CD4-positive, CD25-positive, alpha-beta regulatory T cell (primary cell): ENCODE measurements at places on chromosomes 6 and 20. TPM values are rescaled to one million over a fixed set of nuclear protein-coding genes. Genes with fewer than 3 reads are reported as not detected.

- no peak for DNase-seq
Measured at GRCh38 chr20:58457083-58457695, 58.0 kb downstream of the APCDD1L start.

DNA sequence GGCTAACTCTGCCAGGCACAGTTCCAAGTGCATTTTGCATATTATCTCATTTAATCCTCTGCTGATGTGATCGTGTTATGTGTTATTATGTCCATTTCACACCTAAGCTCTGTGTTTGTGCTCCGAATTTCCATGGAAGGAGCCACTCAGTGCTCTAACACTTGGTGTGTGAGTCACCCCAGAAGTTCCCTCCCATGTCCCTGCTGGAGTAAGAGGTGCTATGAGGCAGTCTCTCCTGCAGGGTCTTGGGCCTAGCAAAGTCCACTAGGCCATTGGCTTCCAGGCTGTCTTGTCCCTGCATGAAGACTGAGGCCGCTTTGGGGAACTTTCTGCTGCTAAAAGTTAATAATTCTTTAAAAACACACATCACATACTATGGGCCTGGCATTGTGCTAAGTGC, 405.9 kb upstream of the SULF2 start:
- DNase-seq, result no peak

Gene POPDC3
- not detected for total RNA-seq

Gene UBE3D
- total RNA-seq, result 7.0 TPM

DNA sequence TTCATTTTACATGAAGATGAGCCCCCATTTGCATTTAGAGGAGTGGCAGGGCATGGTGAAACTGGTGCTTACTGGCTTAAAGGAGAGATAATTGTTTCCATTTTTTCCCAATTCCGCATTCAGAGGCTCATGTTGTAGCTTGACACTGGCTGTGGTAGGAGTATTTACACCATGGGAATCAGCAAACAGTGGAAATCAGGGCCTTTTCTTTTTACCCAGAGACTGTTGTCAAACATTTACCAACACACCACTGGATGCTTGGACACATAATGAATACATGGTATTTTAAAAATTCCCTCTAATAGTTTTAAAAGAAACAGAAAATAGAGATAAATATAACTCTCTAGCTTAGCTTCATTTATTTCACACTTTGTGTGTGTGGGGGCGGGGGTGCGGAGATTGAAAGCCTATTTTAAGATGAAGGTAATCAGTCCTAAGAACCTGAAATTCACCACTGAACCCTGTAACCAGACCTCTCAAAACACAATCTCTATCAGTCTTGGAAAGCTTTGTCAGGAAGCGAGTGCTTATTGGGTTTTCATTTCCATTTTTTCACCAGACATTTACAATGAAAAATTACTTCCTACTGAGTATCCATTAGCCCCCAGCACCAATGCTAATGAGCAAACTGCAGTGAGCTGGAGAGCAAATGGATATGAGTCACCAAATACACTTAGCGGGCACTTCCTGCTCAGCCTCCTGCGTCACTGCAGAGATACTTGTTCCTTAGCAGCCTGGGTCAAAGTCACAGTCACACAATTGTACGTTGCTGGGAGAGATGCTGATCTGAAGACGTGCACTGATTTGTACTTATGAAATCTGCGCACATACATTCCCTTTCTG, 532.0 kb downstream of the BCKDHB start:
- peak; percentile 3 for DNase-seq

DNA sequence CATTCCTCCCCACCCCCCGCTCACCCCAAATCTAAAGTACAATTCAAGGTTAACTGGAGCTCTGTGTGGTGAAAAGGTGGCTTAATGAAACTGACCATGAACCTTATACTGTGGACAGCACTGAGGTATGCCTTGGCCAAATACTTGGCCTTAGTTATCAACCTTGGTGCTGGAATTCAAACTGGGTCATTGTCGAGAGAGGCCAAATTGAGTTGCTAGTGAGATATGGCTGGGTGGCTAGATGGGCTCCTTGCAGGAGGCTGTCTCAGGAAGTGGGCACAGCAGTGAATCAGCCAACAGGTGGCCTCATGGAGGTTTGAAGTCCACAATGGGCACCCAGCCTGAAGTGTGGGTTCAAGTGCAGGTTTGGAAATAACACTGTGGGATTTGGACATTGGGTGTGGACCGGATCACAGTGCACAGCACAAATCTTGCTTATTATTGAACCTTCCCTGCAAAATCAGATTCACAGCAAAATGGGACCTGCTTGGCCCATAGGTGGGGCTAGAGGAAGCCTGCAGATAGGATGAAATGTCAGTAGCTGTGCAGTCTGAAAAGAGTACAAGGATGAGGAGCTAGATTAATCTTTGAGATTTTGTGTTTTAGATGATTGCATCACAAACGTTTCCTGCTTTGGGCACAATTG, 5.6 kb upstream of the BTBD3 start:
- no peak for DNase-seq

Gene GPLD1
- total RNA-seq, result 1.7 TPM

DNA sequence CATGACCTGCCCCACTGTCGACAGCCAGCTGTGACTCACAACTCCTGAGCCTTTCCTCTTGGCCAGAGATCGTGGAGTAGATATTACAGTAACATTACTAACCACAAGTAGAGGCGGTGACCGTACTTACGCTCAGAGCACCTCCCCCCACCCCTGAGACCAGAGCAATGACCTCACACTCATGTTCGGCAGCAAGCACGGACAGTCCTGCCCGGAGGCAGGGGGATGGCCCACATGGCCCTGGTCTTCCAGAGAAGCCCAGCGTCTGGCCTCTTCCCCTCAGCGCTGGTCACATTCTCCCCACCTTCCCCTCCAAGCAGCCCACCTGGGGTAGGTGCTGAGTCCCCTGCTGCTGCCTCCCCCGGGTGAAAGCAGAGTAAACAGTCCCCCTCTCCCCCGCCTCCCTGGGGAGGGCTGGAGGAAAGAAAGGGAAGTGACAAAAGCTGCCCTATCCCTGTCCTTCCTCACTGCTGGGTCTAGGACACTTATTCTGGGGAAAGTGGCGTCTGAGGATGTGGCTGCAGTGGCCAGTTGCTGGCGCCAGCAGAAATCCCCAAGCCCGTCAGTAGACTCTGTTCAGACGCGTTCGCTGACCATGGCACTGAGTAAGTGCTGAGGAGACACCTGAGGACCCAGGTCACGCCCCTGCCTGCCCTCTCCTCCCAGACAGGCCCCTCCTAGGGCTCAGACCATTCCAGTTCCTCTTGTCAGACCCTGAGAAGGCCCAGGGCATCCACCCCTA, 68.5 kb downstream of the MRPL14 start:
- no peak for DNase-seq

Gene ZBTB12
- 0.20 TPM for total RNA-seq

DNA sequence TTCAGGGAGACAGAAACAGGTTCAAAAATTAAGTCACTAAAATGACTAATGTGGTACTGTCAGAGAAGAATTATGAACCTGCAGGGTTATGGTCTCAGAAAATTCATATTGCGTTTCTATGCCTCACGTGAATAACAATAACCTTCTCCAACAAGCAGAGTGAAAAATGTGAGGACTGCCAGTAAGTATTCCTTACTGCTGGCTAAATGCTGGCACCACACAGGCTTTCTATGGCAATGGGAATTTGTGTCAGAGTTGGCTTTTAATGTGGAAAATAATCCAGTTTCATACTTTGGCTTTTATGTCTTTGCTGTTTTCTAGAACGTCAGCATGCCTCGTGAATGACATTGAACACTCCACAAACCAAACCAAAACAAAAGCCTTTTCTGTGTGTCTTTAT, 656.0 kb downstream of the KIF16B start:
- DNase-seq, result no peak

- no peak for DNase-seq
Measured at GRCh38 chr6:67792996-67793395, 842.1 kb upstream of the ADGRB3 start.

DNA sequence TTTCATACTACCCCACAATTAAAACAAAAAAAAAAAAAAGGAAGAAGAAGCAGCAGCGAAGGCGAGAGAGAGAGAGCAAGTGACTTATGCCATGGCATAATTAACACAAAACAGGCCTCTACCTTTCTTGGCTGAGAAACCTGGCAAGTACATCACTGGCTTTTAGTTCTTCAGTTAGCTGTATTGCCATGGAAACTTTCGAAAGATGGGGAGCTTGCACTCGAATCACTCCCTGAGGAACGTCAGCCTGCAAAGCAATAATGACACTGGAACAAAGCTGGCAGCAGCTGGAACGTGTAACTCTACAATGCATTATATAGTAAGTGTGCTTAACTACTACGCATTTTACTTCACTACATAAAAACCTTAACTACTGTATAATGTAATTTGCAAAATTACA, 126.1 kb downstream of the ARHGAP18 start:
- DNase-seq, result no peak

DNA sequence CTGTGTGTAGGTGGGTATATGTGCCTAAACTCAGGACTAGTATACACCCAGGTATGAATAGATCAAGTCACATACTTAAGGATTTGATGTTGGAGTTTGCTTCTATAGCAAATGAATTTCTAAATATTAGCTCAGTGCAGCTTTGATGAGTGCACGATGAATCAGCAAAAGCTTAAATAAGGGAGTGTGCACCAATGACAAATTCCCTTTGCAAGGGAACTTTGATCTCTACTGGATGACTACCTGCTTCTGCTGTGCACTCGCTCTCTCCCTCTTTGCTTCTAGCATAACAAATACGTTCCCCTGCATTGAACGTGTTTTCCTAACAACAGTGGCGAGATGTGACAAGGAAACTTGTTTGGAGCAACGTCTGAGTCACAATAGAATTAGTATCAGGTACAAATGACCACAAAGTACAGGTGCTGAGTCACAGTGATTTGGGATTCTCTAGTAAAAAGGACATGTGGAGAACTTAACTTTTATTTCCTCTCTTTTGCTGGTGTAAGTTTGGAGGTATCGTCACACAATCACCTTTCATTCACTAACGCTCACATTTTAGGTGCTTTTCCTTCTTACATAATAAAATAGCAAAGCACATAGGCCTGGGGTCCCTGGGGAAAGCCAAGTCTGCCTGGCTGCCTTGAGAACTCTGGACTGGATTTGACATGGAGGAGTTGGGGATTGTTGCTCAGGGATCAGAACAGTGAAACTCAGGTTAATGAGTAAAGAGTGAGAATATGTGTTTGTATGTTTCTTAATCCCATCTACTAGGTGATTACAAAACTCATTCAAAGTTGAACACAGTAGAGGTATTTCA, 49.7 kb downstream of the KLHL31 start:
- DNase-seq, result no peak

- DNase-seq, result no peak
Measured at GRCh38 chr20:59481477-59482018, 122.8 kb upstream of the PHACTR3 start.

GRCh38 chr6:141057761-141058160, 1075.0 kb upstream of the GJE1 start:
- no peak for DNase-seq
